ENCODE measurements at places on chromosomes 4 and X. TPM values are rescaled to one million over a fixed set of nuclear protein-coding genes. Genes with fewer than 3 reads are reported as not detected.

BRS3 gene
- total RNA-seq: not detected

PPID gene
- 8.3 TPM for total RNA-seq

TLR2 gene
- 68.5 TPM for total RNA-seq

NHS gene
- total RNA-seq: 23.3 TPM

HTRA3 gene
- 55.5 TPM for total RNA-seq

CLDN34 gene
- not detected for total RNA-seq

SLC9B1 gene
- total RNA-seq: not detected

AVPR2 gene
- total RNA-seq: not detected

ESX1 gene
- total RNA-seq: not detected

SMAD1 gene
- 55.2 TPM for total RNA-seq

PWWP3B gene
- total RNA-seq: not detected

- H3K4me1 ChIP-seq: no peaks in the 10 kb centered on the region
- H3K27ac ChIP-seq: no peak overlapping the region
- no peak for DNase-seq
Observed at GRCh38 chr4:38924353-38924752, 56.7 kb downstream of the FAM114A1 start.

- H3K27ac ChIP-seq: no peak overlapping the region
- no peaks in the 10 kb centered on the region for H3K27me3 ChIP-seq
- no peaks in the 10 kb centered on the region for H3K36me3 ChIP-seq
Observed at GRCh38 chr4:14583752-14584151, 418.5 kb upstream of the CPEB2 start.

DNA sequence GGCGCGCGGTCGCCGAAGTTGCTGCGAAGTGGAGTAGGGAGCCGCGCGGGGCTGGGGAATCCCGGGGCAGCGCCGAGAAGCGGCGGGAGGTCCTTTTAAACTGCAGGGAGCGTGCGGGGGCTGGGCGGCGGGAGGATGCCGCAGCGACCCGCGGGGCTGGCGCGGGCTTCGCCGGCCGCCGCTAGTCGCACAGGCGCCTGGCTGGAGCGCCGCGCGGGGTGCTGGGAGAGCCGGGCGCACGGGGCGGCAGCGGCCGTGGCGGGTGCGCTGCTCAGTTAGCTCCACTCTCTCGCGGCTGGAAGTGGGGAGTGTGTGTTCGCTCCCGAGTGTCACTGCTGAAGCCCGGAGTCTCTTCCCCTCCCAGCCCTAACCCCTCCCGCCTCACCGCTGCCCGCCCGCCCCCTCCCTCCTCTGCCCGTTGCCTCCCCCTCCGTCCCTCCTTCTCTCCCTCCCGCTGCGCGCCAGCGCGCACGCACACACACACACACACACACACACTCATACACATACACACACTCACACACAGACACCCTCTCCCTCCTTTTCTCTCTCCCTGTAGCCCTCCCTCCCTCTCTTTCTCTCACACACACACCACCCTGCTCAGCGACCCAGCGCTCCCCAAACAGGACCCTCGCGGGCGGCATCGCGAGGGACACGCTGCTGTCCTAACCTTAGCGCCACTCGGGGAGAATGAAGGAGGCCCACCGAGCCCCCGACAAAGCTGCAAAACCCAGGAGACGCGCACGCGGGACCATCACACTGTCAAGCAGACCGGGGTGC is at the start of gene NDNF:
Gene NDNF, minus strand, starts transcription at position 312 of the 780 bp plus-strand sequence. CDS start 26,698 bp downstream, outside the sequence.
- no peak within 1 kb of the TSS for H3K27ac ChIP-seq
- peak within 1 kb of the TSS; percentile 75 for H3K4me3 ChIP-seq
- H3K27me3 ChIP-seq: no peaks in the 10 kb centered on the region

DNA sequence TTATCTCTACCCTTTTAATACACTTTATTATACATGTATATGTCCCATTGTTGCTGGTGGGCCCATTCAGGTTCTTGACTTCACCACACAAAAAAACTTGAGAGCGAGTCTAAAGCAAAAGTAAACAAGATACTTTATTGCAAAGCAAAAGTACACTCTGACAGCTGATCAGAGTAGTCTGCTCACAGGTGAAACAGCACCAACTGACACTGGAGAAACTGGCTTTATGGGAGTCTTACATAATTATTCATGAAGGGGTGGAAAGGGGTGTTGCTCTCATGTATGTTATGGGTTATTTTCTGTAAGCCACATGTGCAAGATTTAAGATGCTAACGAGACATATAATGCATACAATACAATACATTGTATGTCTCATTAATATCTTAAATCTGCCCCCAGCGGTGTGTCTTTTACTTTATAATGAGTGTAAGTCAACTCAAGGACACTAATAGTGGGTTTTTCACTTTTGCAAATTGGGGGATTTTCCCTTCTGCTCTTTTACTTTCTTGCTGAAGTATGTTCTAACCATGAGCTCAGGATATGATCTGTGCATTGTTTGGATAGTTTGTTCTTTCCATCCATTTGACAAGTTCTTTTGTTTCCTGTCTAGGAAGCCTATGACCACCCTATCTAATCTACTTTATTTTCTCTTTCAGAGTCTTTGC is 256.1 kb upstream of the ITM2A start:
- no peaks in the 10 kb centered on the region for H3K4me1 ChIP-seq
- no peaks in the 10 kb centered on the region for H3K27me3 ChIP-seq
- no peak for DNase-seq
- no peak overlapping the region for H3K27ac ChIP-seq
- H3K4me3 ChIP-seq: no peak overlapping the region

DNA sequence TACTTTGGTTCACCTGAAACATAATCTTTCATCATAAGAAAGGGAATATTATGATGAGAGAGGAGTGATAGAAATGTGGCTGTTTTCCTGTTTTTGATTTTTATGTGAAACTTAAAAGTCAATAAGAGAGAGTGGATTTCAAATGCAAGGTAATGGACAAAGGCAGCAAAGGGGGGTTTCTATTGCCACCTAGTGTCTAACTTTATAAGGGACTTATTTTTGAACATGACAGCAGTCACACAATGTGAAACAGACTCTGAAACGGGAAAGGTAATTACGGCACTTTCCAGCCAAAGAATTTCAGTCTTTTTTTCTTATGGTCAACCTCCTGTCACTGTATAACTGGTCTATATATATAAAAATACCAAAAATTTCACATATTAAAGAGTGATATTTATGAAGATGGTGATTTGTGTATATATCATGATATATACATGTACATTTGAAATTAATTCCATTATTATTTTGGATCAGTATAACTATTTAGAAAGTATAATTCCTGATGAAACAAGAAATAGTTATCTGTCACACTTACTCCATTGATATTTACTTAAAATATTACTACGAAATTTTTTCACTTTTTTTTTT is 127.1 kb downstream of the FBXO8 start:
- H3K36me3 ChIP-seq: no peaks in the 10 kb centered on the region
- H3K4me3 ChIP-seq: peak overlapping the region; percentile 36
- H3K27me3 ChIP-seq: no peaks in the 10 kb centered on the region
- no peak overlapping the region for H3K27ac ChIP-seq

DNA sequence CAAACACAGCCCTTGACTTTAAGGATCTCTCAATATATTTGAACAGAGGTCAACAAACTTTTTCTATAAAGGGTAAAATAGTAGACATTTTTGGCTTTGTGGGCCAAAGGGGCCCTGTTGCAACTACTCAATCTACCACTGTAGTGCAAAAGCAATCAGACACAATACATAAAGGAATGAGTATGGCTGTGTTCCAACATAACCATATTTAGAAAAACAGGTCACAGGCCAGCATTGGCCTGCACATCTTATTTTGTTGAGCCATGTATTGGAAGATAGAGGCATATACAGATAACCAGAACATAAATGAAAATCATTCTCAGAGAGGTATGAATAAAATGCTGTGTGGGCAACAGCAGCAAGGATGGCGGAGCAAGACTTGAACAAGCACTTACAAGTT is 49.8 kb downstream of the MID1 start:
- no peak for DNase-seq
- H3K4me1 ChIP-seq: peaks cover 6% of the 10 kb centered on the region
- no peaks in the 10 kb centered on the region for H3K27me3 ChIP-seq
- no peak overlapping the region for H3K4me3 ChIP-seq
- no peak overlapping the region for H3K27ac ChIP-seq
- no peaks in the 10 kb centered on the region for H3K36me3 ChIP-seq

- no peaks in the 10 kb centered on the region for H3K4me1 ChIP-seq
- no peaks in the 10 kb centered on the region for H3K36me3 ChIP-seq
- H3K27ac ChIP-seq: no peak overlapping the region
Observed at GRCh38 chr4:67201334-67201733, 344.0 kb downstream of the CENPC start.

DNA sequence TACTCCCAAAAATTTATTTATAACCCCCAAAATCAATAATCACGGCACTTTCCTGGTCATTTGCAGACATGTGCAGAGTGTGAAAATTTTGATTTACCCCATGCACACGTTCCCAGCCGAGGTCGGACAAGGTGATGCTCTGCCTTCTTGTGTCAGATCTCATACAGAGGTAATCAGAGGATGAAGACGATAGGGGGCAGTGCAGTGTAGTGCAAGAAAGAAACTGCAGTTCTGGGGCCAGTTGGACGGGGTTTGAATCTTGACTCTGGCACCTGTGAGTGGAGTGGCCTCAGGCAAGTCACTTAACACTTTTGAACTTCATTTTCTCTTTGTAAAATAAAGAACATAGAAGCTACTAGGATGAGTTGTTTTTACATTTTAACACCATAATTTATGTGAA is 88.4 kb downstream of the FRMPD3 start:
- no peaks in the 10 kb centered on the region for H3K4me1 ChIP-seq
- no peak overlapping the region for H3K27ac ChIP-seq
- DNase-seq: no peak
- H3K27me3 ChIP-seq: no peaks in the 10 kb centered on the region
- H3K4me3 ChIP-seq: no peak overlapping the region

DNA sequence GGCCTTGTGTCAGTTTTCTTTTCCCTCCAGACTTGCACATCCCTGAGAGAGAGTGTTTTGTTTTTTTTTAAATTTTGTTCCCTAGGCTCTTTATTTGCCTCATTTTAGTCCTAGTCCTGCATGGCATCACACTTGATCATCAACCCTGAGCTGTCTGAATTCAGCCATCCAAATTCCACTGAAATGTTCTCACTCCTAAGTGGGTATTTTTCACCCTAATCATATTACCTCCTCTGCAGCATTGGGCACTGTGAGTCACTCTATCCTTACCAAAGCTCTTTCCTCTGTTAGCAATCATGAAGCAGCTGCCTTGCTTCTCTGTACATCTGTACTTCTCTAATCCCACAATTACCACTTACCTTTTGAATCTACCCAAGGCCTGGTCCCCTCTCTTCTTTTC is 356.6 kb upstream of the MAGEB2 start:
- H3K36me3 ChIP-seq: no peaks in the 10 kb centered on the region
- no peaks in the 10 kb centered on the region for H3K4me1 ChIP-seq
- H3K4me3 ChIP-seq: no peak overlapping the region
- no peak for DNase-seq

DNA sequence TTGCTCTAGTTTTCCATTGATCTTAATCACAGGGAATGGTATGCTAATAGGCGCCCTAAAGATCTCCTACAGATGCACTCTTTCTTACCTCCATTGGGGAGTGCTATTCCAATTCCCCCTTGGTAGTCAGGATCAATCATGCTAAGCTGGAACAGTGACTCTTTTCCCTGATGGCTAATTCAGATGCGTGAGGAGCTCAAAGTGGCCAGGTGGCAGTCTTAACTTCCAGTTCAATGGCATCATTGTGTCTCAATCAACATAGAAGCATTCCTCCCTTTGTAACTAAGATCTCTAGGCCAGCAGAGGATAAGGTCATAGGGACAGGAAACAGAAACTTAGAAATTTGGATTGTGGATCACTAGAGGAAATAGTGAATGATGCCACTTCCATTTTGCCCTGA is 216.8 kb downstream of the GRID2 start:
- H3K27ac ChIP-seq: no peak overlapping the region
- no peaks in the 10 kb centered on the region for H3K27me3 ChIP-seq
- no peaks in the 10 kb centered on the region for H3K36me3 ChIP-seq
- H3K4me3 ChIP-seq: no peak overlapping the region
- no peak for DNase-seq
- no peaks in the 10 kb centered on the region for H3K4me1 ChIP-seq

DNA sequence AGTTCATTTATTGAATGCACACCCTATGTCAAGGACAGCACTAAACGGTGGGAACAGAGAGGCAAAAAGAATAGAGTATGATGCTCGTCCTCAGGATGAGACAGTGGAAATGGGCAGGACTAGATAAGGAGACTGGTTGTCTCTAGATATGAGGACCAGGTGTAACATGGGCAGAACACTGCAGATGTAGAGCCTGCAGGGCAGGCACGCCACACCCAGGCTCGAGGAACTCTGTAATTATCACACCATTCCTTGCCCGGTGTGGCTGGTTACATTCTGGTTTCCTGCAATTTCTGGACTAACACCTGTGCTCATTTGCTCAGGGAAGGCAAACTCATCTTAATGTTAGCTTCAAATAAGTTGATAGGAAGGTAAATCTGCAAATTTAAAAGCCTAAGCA is 334.4 kb downstream of the DHX15 start:
- H3K4me1 ChIP-seq: peaks cover 6% of the 10 kb centered on the region
- H3K27ac ChIP-seq: no peak overlapping the region
- no peaks in the 10 kb centered on the region for H3K27me3 ChIP-seq
- no peak overlapping the region for H3K4me3 ChIP-seq
- H3K36me3 ChIP-seq: no peaks in the 10 kb centered on the region

- H3K36me3 ChIP-seq: no peaks in the 10 kb centered on the region
- H3K4me3 ChIP-seq: no peak overlapping the region
- DNase-seq: no peak
- H3K27ac ChIP-seq: no peak overlapping the region
- H3K27me3 ChIP-seq: no peaks in the 10 kb centered on the region
Observed at GRCh38 chr4:112813790-112814189, 176.8 kb downstream of the LARP7 start.

GRCh38 chrX:96480081-96480480 is 204.6 kb upstream of the DIAPH2 start:
- no peak overlapping the region for H3K27ac ChIP-seq
- H3K27me3 ChIP-seq: no peaks in the 10 kb centered on the region
- H3K4me1 ChIP-seq: no peaks in the 10 kb centered on the region
- no peak for DNase-seq

DNA sequence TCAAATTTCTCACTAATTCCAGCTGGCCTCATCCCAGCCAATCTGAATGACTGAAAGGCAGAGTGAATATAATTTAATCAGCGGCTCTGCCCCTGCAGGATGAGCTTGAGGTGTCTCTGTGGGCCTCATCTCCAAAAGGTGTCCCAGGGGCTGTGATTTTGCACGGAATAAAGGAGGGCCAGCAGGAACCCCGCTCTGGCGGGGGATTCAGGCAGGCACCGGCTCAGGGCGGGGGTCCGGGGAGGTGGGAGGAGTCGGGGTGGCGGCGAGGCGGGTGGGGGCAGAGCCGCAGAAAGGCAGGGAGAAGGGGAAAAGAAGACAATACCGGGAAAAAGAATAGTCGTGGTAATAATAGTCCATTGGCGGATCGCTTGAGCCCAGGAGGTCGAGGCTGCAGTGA is 16.0 kb upstream of the ERCC6L start:
- H3K36me3 ChIP-seq: no peaks in the 10 kb centered on the region
- H3K27me3 ChIP-seq: no peaks in the 10 kb centered on the region
- H3K4me3 ChIP-seq: no peak overlapping the region
- no peak for DNase-seq

DNA sequence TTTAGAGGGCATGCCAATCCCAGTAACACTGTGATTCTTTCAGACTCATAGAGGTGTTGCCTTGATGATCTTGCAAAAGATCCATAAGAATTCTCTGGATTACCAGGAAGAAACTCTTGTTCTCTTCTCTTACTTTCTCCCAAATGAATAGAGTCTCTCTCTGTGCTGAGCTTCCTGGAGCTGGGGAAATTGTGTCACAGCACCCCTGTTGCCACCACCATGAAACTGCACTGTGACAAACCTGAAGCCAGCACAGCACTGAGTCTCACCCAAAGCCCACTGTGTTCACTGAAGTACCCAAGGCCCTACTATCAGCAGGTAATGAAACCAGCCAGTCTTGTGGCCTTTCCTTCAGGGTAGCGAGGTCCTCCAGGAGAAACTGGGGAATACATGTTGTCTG is 332.7 kb upstream of the FGF16 start:
- no peaks in the 10 kb centered on the region for H3K4me1 ChIP-seq
- no peaks in the 10 kb centered on the region for H3K36me3 ChIP-seq
- no peak overlapping the region for H3K27ac ChIP-seq
- no peak overlapping the region for H3K4me3 ChIP-seq
